ENCODE measurements at places on chromosomes 1 and 21. TPM values are rescaled to one million over a fixed set of nuclear protein-coding genes. Genes with fewer than 3 reads are reported as not detected.

The MEGF6 gene
- 0.56 TPM for total RNA-seq

The AADACL4 gene
- total RNA-seq, result not detected

The HSPB7 gene
- 0.56 TPM for total RNA-seq

The SKI gene
- 3.9 TPM for total RNA-seq

The OR2AJ1 gene
- not detected for total RNA-seq

Measured in IMR-90 (cell line).